ENCODE measurements at places on chromosomes 4 and X. TPM values are rescaled to one million over a fixed set of nuclear protein-coding genes. Genes with fewer than 3 reads are reported as not detected.

Gene SCRG1
- total RNA-seq, result not detected

Gene C4orf50
- total RNA-seq, result not detected

Gene CLNK
- total RNA-seq, result not detected

Gene HHIP
- 161 TPM for total RNA-seq

Gene TNIP3
- total RNA-seq, result 0.16 TPM

Gene KCND1
- total RNA-seq, result 0.08 TPM

Gene COL25A1
- total RNA-seq, result 13.2 TPM

Gene MAP3K15
- 0.38 TPM for total RNA-seq

Gene NPY1R
- 0.02 TPM for total RNA-seq
